ENCODE measurements at places on chromosomes 5 and 9.

DNA sequence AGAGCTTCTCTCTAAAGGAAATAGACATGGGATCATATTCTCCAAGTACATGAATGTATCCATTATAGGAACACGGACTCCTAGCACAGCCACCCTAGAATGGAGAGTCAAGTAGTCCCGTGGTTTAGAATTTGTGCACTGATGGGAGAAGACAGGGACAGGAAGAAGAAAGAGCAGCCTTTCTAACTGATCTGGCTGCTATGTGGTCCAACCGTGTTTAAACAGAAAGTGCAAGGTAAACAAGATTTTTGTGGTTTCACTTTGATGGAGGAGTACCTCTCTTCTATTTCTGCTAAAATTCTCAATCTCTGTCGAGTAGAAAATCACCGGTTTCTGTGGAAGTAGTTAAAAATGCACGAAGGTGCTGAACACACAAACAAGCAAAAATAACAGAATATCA lies 171.3 kb downstream of the ST8SIA4 start:
- DNase-seq, result no peak

- no peak for DNase-seq
These were observed 47.7 kb downstream of the FGF18 start for GRCh38 chr5:171467107-171467506.

- DNase-seq, result no peak
These were observed 34.9 kb upstream of the FAM120AOS start for GRCh38 chr9:93488244-93488643.

DNA sequence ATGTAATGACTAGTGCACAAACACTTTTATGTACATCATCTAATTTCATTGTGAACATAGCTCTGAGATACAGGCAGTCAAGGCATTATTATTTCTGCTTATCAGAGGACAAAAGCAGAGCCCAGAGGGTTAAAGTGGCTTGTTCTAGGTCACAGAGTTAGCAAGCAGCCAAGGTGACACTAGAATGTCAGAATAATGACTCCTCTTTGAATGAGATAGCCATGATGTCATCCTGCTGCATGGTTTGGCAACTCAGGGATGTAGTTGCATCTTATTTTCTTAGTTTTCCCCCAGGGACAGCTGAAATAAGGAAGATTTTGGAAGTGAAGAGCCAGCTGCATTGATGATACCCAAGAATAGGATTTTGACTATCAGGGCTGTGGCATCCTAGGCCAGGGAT lies 54.4 kb downstream of the KCNV2 start:
- no peak for DNase-seq

DNA sequence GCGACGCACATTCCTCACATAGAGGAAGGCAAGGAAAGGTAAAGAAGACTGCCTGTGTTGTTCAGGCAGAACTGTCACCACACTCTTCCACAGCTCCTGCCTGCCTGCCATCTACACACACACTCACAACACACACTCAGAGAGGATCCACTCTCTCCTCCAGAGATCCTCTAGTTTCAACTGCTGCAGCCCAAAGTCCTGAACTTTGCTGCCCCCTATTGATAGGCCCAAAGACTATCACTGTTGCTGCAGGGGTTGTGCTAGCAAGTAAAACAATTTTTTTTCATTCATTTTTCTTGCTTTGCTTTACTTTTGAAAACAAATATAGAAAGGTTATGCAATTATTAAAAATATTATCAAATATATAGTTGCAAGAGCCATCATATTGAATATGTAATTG lies 5.9 kb upstream of the CFAP90 start:
- DNase-seq, result no peak

- no peak for DNase-seq
These were observed 337.4 kb downstream of the ADAMTS6 start for GRCh38 chr5:65144136-65144871.

- no peak for DNase-seq
These were observed 24.2 kb upstream of the HAPLN1 start for GRCh38 chr5:83744821-83745220.

DNA sequence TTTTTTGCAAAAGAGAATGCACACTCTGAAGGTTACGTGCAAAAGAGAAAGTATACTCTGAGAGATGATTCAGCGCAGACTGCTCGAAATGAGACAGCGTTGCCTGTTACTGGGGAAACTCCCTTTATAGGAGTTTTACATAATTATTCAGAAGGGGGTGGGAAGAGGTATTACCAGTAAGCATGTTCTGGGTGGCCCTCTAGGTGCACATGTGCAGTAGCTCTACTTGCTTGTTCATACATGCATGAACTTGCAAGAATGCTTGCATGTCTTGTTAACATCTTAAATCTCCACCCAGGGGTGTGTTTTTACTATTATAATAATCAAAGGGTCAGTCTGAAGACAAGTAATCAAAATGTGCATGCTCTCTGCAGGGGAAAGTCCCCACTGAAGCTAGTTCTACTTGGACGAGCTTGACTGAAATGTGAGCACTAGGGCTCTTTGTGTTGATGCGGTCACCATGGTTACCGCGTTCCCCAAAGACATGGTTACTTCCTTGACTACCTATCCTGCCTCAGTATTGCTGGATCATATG lies 75.5 kb downstream of the SGCD start:
- DNase-seq, result peak; percentile 83

DNA sequence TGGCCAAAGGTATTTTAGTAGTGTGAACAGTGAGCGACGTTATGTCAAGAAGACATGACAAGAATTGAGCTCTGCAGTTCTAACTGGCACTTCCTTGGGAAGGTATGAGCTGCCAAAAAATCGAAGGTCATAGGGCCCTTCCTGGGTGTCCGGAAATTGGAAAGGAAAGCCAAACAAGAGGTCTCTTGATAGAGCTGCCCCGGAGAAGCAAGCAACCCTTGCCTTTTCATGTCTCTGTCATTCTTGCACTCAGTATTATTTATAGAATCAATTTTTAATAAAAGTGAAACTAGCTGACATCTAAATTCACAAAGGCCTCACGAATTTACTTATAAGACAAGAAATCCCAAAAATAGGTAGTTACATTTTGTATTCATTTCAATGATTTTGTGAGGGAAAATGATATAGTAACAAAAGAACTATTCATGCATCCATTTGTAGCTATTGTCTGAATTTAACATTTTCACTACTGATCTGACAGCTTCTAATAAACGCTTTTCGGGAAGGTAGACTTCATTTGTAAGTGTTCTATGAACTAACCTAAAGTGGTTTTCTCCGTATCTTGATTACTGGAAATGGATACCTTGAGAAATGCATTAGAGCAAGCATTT lies 113.8 kb upstream of the VCAN start:
- no peak for DNase-seq

GRCh38 chr5:151493665-151494064 lies 46.3 kb downstream of the SLC36A1 start:
- no peak for DNase-seq

GRCh38 chr9:85534340-85534739 lies 207.4 kb downstream of the AGTPBP1 start:
- DNase-seq, result no peak

GRCh38 chr9:98479967-98480847 lies 224.8 kb upstream of the TBC1D2 start:
- no peak for DNase-seq

DNA sequence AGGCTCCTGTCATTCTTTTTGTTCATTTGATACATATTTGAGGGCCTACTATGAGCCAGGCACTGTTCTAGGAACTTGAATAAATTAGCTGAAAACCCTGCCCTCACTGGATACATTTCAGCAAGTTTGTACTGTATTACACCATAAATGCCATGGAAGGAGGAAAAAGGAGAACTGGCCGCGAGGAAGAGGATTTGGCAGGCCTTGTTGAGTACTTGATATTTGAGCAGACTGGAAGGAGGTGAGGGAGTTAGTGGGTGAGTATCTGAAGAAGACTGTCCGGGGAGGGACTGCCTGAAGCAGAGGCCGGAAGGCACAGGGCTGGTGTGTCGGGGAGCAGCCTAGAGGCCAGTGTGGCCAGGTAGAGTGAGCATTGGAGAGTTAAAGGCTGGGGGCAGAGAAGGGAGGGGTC lies 4.5 kb downstream of the SNX30 start:
- no peak for DNase-seq

- peak; percentile 73 for DNase-seq
These were observed 420.8 kb upstream of the GRAMD2B start for GRCh38 chr5:126002222-126002897.

- no peak for DNase-seq
These were observed 1916.7 kb downstream of the EFNA5 start for GRCh38 chr5:105754056-105754455.

DNA sequence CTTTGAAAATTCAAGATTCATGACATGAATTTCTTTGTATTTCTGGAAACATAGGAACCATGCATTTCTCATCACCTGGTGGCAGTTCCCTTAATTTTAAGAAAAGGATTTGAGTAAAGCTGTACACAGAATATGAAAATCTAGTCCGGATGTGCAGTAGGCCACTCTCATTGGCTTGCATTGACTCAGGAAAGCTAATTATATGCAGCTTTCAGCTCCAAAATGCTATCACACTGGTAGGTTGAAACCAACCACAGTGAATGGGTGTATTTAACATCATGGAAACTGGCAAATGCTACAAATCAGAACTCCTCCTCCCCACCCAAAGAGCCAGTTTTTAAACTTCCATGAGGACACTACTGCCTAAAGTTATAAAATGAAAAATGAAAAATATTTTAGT lies 161.6 kb upstream of the FBXL17 start:
- no peak for DNase-seq

DNA sequence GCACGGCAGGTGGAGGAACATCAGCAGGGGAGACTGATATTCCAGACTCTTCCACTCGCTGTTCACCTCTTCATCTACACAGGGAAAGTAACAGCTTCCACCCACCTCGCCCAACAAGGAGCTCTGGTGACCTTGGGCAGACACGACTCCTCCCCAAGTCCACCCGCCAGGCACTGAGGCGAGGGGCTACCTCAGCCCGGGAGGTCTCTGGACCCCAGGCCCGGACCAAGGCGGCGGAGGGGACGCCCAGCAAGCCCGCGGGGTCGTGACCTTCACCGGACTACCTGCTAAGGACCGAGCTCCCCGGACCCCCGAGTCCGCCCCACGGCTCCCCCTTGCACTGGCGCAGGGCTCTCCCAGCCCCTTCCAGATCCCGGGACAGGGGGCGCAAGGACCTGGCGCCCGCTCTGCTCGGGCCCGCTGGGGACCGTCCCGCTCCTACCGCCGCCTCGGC lies 70.2 kb upstream of the LPCAT1 start:
- DNase-seq, result no peak

DNA sequence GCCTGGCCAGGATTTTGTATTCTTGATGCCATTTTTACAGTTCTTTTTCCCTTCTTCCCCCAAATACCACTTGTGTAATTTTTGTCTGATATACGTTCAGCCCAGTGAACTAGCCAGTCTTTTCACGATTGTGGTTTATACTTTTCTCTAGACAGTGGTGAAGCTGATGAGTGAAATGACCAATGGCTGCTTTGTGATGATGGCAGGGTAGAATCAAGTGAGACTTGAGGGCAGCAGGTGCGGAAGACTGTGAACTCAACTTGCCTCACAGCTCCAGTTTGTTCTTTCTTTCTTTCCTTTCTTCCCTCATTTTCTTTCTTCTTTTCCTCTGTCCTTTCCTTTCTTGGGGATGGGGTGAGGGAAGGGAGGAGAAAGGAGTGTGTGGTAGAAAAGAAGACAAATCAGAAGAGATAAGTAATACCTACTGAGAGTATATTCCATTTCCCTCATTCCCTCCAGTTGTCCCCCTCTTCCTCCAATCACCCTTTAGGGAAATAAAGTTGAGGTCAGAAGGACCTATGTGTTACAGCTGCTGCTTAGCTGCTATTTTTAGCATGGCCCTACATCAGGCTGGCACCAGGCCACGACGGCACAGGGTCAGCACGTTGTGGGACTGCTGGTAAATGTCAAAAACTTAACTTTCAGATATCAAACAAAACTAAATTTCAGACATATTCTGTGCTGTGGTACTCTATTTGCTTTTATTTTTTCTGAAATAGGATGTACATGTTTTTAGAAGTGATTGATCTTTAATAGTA lies 12.3 kb downstream of the ZSWIM6 start:
- DNase-seq, result no peak

DNA sequence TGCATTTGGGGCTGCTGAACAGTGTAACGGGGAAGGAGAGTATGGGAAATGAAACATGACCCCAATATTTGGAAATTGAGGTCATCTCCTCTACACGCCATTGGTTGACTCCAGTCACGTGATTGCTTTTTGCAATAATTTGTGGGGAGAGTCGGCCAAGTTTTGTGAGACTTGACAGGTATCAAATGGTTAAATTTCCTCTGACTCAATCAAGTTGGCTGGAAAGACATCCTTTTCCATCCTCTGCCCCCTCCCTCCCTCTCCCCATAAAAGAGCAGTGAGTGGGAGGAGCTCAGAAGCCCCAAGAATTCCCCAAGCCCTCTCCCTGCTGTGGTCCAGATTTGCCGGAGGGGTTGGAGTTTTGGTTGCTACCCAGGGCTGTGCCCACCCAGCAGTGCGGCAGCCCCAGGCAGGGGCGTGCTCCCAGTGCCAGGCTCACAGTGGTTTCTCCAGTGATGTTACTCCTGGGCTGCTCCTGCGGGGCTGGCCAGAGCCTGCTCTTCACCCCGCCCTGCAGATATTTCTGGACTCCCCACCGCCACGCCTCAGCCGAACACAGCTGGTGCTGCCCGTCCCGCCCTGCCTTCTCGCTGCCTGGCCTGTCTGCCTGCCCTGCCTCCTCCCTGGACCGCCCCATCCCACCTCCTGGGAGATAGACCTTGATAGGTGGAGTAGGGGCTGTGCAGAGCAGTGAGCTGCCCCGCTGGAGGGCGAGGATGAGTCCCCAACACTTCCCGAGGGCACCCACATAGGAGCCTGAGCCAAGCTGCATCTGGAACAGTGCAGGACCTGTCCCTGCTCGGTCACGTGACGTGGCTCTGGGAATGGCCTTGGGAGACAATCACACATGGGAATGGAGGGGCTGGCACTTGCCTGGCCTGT lies 3.4 kb downstream of the COL5A1 start:
- peak; percentile 91 for DNase-seq

- no peak for DNase-seq
These were observed 209.3 kb downstream of the NR3C1 start for GRCh38 chr5:143194206-143194605.

DNA sequence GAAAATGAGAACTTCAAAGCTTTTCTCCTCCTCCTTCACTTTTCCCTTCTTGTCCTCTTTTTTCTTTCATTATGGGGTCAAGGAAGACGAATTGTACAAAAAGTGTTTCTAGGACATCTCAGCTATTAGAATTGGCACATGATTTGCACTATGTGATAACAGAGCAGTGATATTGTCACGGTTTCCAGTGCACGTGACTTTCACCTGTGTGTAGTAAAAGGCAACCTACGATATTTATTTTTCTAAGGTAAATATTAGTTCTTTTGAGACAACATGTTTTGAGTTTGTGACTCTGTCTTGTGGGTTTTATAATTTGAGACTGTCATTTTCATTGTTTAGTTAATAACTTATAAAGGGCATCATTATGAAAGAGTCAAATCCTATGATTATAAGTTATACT lies 213.1 kb downstream of the PSAT1 start:
- no peak for DNase-seq

GRCh38 chr5:141701360-141702119 lies 19.5 kb upstream of the ARAP3 start:
- DNase-seq, result no peak

GRCh38 chr5:168328814-168329213 lies 37.4 kb downstream of the WWC1 start:
- no peak for DNase-seq

Measured in left forelimb (tissue), 1 donor.